Cardiac septum (tissue), 1 donor: ENCODE measurements at places on chromosomes 12 and 14.

GRCh38 chr14:77299771-77300170, 20.9 kb downstream of the POMT2 start:
- no peak for DNase-seq

DNA sequence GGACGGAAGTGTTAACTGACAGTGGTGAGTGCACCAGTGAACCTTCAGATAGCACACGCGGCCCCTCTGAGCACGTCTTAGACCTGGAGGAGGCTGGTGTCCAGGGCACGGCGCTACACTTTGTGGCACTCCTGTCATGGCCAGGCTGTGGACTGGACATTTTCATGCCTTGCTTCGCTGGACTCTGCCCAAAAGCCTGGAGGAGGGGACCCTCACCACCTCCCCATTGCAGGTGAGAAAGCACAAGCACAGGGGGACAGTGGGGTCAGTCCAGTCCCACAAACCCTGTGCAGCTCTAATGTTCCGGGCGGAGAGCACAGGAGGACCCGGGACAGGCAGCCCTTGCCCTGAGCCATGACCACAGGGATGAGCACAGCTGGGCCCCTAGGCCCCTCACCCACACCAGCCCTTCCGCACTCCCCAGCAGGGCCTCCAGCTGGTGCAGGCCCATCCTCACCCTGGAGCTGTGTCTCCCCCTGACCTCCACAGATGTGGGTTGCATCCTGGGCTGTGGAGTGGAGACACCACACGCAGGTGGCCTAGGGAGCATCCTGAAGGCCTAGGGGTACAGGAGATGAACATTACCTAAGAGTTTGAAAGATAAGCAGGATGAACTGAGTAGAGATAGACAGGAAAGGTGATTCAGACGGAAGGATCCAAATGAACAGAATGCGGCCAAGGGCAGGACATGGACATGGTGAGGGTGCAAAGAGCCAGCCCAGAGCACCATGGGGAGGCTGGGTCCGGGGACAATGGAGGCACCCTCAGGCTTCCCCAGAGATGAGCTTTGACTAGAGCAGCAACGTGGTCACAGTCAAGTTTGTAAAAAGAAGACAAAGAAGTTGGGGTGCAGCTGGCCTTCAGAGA, 132.8 kb downstream of the BCL11B start:
- no peak for DNase-seq

- no peak for DNase-seq
Measured at GRCh38 chr12:4446335-4446734, 720 bp upstream of the FGF6 start.

GRCh38 chr12:79388011-79388410, 302.8 kb downstream of the PAWR start:
- no peak for DNase-seq

DNA sequence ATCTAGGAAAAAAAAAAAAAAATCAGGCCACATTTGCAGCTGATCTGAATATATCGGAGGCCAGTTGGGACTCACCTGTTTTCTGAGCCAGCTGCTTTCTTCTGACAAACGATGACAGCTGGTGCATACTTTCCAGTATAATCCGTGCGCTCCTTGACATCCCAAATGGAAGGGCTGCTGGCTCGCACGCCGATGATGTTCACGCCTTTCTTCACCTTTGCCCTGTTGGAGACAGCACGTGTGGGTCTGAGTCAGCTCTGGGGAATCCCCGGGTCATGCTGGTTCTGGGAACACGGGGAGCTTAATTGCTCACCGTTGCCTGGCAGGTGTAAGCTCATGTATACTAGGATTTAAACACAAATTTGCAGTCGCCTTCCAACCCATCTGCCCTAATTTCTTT, 372.8 kb downstream of the TMEM132D start:
- DNase-seq, result no peak

- no peak for DNase-seq
Measured at GRCh38 chr12:7512553-7512952, 9.0 kb upstream of the CD163 start.

GRCh38 chr12:79367032-79367589, 323.7 kb downstream of the PAWR start:
- DNase-seq, result no peak
